Neural crest cell (in vitro differentiated cells): ENCODE measurements at places on chromosomes 1 and 21. TPM values are rescaled to one million over a fixed set of nuclear protein-coding genes. Genes with fewer than 3 reads are reported as not detected.

Gene DCST1
- not detected in 2 replicates for total RNA-seq

Gene THEM5
- not detected in 2 replicates for total RNA-seq

DNA sequence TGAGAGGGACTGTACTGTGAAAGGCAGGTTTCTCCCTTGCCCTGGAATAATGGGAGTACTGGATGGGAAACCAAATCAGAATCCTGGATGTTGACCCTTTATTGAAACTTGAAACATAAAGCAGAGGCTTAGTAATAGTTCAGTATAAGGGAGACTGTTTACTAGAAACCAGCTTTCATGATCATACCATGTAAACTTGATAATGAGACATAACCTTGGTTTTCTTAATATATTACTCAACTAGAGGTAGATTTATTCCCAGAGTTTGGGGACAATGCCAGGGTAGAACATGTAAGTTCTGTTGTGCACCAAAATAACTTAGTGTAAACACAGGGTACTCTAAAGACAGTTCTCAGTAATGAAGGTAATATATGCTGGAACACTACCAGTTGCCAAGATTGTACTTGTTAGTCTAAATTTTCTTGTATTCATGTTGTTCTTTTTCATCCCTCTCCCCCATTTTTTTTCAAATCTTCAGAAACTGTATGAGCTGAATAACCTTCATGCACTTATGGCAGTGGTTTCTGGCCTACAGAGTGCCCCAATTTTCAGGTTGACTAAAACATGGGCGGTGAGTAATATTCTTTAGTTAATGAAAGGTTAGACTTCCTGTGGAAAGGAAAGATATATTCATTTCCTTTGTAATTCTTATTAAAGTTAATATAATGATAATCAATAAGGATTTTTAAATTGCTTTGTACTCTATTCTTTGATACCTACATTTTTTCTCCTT lies 49.6 kb downstream of the ANGPTL1 start:
- no peaks in the 10 kb centered on the region for H3K4me1 ChIP-seq
- no peak for DNase-seq
- no peak overlapping the region for H3K27ac ChIP-seq
- H3K4me3 ChIP-seq = no peak overlapping the region

Gene CFHR2
- total RNA-seq = not detected in 2 replicates

Gene TDRD10
- total RNA-seq = not detected in 2 replicates

Gene RBM34
- 95.0 and 102 TPM in 2 replicates for total RNA-seq

Gene NTMT2
- 0.73 TPM in 1 of 2 replicates, not detected in the other for total RNA-seq

- DNase-seq = no peak
- H3K27ac ChIP-seq = no peak overlapping the region
- peaks cover 50% of the 10 kb centered on the region for H3K4me1 ChIP-seq
- no peak overlapping the region for H3K4me3 ChIP-seq
Measured at GRCh38 chr1:44012941-44013609, 18.2 kb downstream of the SLC6A9 start.

Gene CHRNB2
- total RNA-seq = 8.7 and 10.6 TPM in 2 replicates
